Dorsolateral prefrontal cortex (tissue), 122 donors: ENCODE measurements at places on chromosomes 1 and 21. TPM values are rescaled to one million over a fixed set of nuclear protein-coding genes. Genes with fewer than 3 reads are reported as not detected.

DNA sequence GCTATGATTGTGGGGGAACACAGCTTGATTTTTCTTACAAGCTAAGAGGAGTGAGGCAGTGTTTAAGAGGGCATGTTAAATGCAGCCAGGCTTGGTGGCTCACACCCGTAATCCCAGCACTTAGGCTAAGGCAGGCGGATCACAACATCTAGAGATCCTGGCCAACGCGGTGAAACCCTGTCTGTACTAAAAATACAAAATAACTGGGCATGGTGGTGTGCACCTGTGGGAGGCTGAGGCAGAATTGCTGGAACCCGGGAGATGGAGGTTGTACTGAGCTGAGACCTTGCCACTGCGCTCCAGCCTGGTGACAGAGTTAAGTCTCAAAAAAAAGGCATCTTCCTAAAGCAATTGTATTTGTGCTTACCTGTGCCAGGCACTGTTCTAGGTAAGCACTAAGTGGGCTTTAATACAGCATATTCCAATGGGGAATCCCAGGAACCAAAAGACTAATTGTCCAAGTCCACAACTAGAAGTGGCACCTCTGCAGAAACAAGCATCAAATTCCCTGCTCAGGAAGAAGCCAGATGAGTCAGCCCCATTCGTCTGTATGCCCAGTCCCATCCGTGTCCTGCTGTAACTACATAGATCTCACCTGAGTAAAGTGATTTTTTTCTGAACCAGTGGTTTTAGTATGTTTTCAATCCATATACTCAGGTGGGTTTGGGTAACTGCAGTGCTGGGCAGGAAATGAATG lies 4.6 kb downstream of the RCC1 start:
- DNase-seq: no peak

GRCh38 chr1:44602634-44603628 lies 71.3 kb downstream of the TMEM53 start:
- no peak for DNase-seq

GRCh38 chr1:40451238-40451585 lies 936 bp downstream of the ZFP69B start:
- DNase-seq: no peak

- DNase-seq: no peak
Measured at GRCh38 chr21:41240040-41240439, 72.1 kb downstream of the BACE2 start.

- DNase-seq: no peak
Measured at GRCh38 chr21:43928222-43929125, 63.5 kb downstream of the AGPAT3 start.

- DNase-seq: no peak
Measured at GRCh38 chr1:100198596-100198995, 20.5 kb upstream of the LRRC39 start.

DNA sequence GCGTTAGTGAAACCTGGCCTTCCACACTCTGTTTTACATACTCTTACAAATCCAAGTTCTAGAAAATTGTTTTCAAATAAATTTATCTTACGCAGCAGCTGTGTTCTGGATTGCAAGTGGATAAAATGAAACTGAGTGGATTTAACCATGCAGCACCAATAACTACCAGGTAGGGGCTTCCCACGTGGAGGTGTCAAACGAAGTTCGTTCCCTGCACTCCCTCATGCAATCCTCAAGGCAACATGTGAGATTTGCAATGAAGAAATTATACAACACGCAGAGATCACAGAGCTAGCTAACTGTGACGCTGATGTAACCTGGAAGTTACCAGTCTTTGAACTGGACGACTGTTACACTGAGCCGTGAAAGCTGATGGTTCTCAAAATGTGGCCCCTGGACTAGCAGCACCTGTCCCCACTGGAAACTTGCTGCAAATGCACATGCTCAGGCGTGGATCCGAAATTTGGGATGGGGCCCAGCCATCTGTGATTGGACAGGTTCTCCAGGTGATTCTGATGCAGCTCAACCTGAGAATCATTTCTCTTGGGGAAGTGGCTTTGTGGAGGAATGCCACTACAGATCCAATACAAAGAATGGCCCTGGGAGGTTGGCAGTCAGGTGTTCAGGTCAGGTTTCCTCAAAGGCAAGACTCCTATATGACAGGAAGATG lies 36.3 kb downstream of the RSPH1 start:
- no peak for DNase-seq

GRCh38 chr1:244826712-244827111 lies 8.7 kb upstream of the COX20 start:
- DNase-seq: no peak

DNA sequence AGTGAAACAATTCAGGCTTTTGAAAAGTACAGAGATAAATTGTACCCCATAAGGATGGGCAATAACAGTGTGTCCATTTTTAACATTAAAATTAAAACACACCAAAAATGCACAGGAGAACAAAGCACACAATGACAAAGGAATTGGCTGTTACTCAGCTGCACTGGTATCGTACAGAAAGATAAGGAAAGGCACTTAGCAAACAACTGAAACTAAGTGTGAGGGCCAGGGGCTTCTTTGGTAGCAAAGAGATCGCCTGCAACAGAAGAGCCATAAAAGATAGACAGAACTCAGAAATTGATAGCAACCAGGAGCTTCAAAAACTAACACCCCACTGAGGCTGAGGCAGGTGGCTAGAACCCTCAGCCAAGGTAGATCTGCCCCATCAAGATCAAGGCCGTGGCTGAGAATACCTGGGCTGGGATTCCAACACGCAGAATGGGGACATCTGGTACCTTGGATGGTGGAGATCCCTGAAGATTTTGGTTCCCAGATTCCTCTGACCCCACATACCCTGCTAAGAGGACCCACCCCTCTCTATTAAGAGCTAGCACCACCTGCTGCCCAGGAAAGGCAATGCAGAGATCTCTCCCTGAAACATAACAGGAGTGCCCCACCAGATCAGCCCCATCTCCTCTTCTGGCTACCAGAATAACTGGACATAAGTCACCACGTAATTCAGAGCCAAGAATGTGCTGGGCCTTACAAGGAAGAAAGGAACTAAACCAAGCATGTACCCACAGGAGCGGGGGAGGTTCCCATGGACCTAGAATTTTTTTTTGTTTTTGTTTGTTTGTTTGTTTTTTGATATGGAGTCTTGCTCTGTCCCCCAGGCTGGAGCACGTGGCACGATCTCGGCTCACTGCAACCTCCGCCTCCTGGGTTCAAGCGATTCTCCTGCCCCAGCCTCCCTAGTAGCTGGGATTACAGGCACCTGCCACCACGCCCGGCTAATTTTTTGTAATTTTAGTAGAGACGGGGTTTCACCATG lies 16.2 kb downstream of the PLEKHO1 start:
- no peak for DNase-seq

DNA sequence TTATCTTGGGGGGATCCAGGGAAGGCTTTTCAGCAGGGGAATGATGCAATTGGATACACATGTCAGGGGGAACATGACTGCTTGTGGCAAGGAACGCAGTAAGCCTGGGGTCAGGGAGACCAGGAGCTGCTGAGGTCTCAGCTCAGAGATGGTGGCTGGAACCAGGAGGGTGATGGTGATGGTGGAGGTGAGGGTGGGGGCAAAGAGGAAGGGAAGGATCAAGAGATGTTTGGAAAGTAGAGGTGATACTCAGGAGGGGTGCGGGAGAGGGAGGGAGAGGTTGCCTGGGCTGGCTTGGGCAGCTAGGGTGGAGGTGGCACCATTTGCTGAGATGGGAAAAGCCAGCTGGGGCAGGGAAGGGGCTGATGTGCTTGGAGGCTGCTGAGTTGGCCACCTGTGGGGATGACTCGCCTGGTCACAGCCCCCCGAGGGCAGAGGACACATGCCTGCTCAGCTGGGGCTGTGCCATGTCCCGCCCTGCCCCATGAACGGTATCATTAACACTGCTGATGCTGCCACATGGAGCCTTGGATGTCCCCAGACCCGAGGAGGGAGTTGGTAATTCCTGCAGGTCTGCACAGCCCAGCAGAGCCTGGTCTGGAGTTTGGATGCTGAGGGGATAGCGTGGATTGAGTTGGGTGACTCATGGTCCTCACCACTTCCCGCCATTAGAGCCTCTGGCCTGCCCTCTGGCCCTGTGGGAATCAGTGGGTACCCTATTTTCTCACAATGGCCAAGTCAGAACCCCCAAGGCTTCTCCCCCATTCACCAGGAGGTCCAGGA lies 6.3 kb upstream of the PADI1 start:
- no peak for DNase-seq

DNA sequence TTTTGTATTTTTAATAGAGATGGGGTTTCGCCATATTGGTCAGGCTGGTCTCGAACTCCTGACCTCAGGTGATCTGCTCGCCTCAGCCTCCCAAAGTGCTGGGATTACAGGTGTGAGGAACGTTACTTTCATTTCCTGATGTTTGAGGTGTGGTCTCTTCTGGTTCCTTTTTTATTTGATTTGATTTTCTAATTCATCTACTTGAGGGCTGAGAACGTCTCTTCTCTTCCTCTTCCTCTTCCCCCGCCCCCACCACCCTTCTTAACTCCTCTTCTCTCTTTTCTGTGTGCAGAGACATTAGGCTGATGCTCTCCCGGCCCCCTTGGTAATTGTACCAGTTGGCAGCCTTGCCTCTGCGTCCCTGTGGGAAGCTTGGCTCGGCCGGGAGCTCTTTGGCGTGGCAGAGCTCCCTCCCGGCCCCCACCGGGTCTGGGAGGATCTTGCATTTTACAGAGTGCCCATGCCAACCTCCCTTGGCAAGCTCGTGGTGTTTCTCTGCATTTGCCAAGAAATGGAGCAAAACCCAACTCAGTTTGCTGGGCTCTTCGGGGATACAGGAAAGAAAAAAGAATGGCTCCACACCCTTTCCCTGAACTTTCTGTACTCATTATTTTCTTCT lies 19.9 kb downstream of the CRYAA start:
- DNase-seq: no peak

DNA sequence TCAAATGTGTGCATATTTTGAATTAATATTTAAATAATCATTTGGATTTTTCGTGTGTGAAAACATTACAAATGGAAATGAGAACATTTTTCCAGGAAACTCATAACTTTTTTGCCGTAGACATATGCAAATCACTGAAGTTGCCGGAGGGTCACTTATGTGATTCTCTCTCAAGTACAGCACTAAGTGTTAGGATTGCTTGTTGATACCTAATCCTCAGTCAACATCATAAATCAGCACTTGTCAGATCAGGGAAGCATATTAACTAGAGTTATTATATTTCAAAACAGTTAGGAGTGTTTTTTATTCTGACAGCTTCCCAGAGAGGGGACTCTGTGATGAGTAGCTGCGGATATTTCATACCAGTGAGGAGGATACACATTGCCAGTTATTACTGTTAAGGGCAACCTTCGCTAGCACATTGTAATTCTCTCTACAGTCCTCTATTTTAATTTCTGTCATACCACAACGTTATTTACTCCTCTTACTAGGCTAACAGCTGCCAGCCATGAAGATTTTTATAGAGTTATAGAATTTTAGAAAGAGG lies 41.5 kb downstream of the NCAM2 start:
- no peak for DNase-seq

GRCh38 chr1:90564164-90564563 lies 152.9 kb downstream of the BARHL2 start:
- DNase-seq: no peak

DNA sequence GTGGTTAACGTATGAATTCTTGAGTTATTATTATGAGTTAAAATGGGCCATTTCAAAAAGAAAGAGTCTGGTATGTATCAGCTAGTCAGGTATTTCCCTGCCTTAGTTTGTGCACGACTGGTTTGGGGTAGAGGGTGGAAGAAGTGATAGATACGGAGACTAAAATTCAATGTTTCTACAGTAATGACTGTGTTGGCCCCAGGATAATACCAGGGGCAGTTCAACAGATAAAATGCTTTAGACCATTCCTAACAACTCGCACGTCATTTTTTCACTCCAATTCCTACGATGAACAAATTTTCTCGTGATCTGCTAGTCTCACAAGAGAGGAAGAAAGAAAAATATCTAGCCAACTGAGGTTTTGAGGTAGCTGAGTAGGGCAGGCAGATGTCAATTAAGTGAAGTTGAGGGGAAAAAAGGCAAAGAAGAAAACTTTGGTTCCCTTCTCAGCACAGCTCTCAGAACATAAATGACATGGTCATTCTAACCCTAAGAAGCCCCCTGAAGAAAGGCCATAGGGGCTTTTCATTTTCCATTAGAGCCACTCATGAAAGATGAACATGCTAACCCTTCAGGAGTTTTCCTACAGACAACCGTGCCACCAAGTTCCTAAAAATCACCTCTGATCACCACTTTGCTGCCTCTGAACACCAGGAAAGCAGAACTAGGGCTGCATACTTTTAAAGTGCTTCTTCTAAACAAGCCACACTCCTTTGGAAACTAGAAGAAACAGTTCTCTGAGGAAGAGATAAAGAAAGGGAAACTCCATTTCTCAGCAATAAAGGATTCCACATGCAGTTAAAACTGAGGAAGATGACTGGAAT lies 5.6 kb downstream of the MCOLN2 start:
- DNase-seq: no peak

DNA sequence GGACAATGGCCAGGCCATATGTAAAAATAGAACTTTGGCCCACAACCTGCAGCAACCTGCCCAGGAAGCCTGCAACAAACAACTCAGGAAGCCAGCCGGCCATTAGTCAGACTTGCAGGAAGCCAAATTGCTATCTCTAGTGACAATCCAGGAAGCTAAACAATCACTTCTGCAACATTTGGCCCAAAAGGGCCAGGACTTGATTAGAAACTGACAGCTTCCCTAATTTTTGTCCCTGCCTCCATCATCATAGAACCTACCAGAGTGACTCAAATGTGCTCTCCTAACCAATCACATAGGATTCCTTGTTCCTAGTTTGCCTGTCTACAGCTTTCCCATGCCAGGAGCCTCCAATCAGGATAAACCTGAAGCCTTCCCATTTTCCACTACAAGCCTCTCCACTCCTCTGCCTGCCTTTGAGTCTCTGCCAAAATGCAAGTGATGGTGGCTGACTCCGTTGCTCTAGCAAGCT lies 639.3 kb downstream of the PTPRU start:
- DNase-seq: no peak

DNA sequence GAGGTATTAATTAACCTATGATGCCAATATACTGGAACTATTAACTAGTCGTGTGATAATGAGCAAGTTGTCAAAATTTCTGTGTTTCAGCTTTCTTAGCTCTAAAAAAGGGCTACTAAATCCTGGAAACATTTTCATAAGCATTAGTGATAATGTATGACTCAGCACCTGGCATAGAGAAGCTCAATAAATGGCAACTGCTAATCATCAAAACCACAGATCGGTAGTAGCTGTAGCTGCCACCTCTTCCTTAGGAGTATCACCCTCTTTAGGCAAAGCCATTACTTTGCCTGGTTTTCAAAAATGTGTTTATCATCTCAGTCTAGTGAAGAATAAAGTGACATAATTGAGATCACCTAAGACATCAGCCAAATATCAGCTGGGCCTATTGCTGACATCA lies 75.5 kb downstream of the TPR start:
- no peak for DNase-seq

- peak; percentile 73 for DNase-seq
Measured at GRCh38 chr1:28173151-28173979, 3.1 kb downstream of the PTAFR start.

DNA sequence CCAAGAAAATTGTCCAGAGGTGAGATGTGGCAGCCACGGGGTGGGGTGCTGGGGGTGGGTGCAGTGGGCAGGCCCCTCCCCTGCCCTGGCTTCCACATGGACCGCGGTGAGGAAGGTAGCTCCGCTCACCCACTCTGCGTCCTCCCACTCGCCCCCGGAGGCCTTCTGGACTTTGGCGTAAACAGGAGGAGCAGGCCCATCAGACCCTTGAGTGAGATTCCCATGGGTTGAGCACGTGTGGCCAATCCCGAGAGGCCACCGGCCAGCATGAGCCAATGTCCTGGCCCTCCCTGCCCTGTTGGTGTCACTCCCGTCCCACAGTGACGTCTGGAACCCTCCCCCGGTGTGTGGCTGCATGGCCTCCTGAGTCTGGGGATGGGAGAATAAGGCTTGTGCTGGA lies 8.2 kb upstream of the TMEM240 start:
- no peak for DNase-seq

Gene ADAMTS1
- 33.6 TPM for total RNA-seq

Gene RAD54L
- 9.0 TPM for total RNA-seq

Gene CHODL
- 1.7 TPM for total RNA-seq

Gene AMY2A
- 1.1 TPM for total RNA-seq
